ENCODE measurements at places on chromosomes 4 and X.
A peak's percentile ranks its signal among the peaks of the same experiment; 100 is the strongest.

GRCh38 chrX:518319-518718, 112.3 kb upstream of the SHOX start:
- no peak for DNase-seq

DNA sequence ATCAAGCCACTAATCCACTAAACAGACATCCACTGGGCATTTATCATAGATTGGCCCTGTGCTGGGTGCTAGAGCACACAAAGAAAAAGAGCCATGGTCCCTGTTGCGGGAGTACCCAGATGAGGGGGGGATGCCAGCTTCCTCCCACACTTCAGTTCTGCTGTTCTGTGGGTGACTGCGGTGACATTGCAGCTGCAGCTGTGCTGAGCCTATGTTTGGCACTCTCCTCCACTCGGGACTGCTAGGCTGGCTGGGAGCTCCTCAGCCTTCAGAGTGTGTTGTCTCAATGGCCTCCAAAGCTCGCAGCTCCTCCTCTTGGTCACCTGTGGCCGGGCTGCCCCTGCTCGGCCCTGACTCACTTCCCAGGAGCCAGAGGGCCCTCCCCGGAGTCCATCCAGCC, 173.2 kb downstream of the CLCN4 start:
- DNase-seq, result no peak

DNA sequence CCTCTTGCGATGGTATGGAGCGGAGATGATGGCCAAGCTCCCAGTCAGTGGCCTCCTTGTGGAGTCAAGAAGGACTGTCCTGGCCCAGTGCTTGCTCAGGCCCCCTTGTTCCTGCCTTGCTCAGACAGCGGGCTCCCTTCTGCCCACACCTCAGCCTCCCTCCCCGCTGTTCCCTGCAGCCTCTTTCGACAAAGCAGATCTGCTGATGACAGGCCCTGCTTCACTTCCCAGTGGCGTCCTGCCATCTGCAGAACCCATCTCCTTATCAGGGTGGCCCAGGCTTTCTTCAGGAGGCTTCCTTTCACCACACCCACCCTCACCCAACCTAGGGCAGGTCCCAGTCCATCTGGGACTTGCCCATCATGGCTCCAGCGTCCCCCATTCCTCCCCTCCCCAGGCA, 80.0 kb downstream of the CLDN34 start:
- no peak for DNase-seq

GRCh38 chr4:166064721-166065120, 191.7 kb downstream of the TLL1 start:
- no peak for DNase-seq

GRCh38 chrX:48998391-48998790, 3.7 kb downstream of the GRIPAP1 start:
- DNase-seq, result no peak

- no peak for DNase-seq
Measured at GRCh38 chrX:22247169-22247568, 25.5 kb upstream of the CBLL2 start.

GRCh38 chr4:154731756-154732155, 12.0 kb upstream of the LRAT start:
- DNase-seq, result no peak

GRCh38 chrX:33457102-33457501, 245.8 kb upstream of the DMD start:
- DNase-seq, result no peak

DNA sequence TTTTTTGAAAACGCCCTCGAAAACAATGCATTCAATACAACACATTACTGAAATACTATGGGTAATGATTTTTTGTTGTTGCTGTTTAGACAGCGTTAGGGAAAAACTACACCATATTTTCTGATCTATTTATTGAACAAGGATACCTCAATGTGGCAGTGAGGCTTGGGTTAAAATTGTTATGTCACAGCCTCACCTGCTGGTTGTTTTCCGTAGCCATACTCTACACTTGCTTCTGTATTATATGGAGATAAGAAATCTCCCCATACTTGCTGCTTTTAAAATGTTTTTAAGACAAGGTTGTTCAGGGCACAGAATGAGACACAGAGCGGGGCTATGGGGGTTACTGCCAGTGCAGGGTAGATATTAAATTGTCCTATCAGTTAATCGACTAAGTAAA, 221.6 kb upstream of the FTHL17 start:
- DNase-seq, result peak; percentile 12

DNA sequence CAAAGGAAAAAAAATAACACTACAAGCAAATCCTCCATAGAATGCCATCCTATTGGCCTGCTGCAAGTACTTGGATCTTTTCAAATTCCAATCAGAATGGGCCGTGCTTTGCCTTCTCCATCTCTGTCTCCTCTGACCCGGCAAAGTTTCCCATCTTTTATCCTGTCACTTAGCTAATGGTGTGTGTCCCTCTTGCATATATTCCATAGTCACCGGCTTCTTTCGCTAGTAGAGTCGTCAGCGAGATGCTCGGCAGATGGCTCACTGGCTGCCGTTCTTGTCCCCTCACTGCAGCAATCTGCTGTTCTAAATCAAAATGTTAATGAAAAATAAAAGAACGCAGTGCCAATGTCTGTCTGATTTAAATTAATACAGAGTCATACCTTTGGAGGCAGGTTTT, 22.1 kb downstream of the GRIA3 start:
- no peak for DNase-seq

- DNase-seq, result no peak
Measured at GRCh38 chrX:72057331-72057730, 74.4 kb downstream of the RTL5 start.

DNA sequence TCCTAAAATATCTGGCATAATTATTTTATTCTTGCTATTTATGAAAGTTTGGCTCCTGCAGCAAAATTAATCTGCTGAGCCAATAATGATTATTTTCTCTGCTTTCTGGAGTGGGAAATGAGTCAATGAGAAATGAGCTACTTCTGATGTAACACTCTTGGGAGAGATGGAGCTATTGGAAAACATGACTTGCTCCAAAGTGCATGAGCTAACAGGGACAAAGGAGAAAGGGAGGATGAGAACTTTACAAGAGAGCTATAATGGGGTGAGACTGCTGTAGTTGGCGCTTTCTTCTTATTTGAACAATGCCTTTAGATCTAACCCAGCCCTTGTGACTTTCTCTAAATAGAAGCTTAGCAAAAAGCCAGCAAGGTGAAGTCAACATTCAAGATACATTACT, 615.1 kb downstream of the ANKRD50 start:
- no peak for DNase-seq

- no peak for DNase-seq
Measured at GRCh38 chr4:124635331-124635730, 77.2 kb downstream of the ANKRD50 start.

GRCh38 chr4:52059372-52059771, 8.3 kb downstream of the SPATA18 start:
- no peak for DNase-seq

GRCh38 chrX:135973548-135974278, at the start of gene MMGT1:
TSS of gene MMGT1 (minus strand) at chrX:135973988. CDS start at chrX:135973675, 313 bp downstream.
- peak; percentile 89 for DNase-seq

DNA sequence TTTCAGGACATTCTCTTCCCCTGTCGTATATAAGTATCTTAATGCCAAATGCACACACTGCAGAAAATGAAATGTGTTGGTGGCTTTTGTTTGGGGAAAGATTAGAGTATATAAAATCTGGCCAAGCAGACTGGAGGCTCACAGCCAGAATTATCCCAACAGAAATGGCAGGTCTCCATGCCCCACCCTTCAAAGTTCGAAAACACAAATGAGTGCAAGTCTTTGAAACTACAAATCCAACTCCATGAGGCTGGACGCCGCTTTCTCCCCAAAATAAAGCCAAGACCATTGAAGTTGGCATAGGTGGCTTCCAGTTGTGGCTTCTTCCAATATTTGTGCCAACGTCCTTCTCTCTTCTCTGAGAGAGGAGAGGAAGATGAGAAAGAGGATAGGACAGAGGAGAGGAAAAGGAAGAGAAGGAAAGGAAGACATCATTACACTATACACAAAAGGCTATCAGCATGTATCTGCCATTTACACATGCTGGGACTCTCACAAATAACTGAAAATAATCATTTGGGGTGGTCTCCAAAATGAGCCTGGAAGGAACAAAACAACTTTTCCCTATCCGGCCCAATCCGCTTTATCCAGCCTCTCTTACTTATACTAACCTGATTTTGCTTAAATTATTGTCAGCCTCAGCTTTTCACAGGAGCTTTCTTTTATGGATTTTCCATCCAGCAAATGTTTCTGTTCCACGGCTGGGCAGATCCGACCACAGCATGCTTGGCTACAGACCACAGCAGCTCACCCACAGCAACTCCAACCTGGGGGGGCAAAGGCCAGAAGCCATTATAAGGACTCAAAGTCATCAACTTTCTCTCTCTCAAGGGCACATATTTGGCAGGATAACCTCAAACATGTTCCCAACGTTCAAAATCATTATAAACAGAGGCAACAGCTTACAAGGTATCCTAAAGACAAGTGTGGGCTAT, 71.7 kb downstream of the APBB2 start:
- DNase-seq, result no peak

- no peak for DNase-seq
Measured at GRCh38 chr4:81040012-81040659, 9.6 kb downstream of the BMP3 start.

DNA sequence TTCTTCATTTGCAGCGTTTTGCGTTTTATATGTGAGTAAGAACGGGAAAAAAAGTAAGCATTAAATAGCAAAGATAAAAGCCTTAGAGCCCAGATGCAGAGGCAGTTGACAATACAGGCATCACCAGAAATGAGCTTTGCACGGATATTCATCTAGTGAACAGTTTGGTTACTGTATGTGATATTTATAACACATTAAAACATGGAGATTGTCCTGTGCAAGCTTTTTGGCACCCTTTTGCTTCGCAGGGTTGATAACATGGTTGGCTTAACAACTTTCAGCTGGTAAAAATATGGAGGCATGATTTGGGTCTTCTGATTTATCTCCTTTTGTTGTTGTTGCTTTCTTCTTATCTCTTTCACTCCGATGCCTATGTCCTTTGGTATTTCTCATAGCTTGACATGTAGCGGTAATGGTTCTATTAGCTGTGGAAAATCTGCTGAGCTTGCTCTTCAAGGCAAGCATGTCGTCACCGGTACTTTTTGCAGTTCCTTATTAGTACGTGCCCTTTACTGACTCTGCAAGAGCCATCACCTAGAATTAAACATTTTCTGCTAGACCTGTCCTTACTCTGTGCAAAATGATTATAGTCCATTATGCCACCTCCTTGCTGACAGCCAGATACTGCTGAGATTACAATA, 102.9 kb downstream of the PCDH7 start:
- no peak for DNase-seq

DNA sequence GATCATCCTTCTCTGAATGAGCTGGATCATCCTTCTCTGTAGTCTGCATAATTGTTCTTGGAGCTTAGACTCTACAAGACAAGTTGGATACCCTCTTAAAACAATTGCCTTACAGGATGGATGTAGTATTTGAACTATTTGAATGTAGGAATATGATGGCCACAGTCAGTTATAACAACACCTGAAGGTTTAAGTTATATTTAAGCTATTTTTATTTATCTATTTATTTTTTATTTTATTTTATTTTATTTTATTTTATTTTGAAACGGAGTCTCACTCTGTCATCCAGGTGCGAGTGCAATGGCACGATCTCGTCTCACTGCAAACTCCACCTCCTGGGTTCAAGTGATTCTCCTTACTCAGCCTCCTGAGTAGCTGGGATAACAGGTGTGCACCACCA, 149.9 kb upstream of the SLIT2 start:
- no peak for DNase-seq

DNA sequence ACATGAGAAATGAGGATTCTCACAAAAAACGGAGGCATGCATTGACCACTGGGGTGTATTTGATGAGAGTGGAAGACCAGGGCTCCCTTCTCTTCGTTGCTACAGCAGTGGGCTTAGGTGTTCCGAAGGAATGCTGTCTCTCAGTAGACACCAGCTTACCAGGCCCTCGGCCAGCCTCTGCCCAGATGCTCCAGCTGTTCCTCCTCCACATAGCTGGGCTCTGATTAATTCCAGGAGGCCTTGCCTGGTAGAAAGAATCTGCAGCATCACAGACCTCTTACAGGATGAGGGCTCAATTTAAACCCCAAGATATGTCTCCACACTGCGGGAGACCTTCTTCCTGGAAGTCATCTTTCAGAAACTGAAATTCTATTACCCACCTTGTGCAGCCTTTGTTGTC, 346.6 kb upstream of the TENM3 start:
- DNase-seq, result no peak

DNA sequence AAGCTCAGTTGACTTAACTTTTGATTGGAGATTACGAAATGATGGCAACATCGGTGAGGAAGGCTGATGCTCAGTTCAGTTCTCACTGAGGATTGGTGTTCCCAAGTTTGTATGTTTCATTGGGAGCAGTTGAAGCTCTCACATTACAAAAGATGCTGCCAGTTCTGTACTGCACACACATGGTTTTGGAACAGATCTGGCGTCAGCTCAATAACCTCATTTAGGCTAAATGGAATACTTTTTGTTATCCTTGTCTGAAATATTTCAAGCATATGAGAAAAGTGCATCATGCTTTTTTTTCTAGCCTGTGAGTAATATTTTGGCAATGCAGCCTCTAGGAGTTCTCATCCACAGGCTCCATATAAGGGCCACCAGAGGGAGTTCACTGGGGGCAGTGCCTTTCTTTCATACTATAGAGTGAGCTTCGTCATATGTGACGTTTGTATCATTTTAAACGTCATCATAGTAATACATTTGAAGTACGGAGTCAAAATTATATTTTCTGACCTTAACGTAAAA, 4.1 kb downstream of the ENPEP start:
- no peak for DNase-seq

DNA sequence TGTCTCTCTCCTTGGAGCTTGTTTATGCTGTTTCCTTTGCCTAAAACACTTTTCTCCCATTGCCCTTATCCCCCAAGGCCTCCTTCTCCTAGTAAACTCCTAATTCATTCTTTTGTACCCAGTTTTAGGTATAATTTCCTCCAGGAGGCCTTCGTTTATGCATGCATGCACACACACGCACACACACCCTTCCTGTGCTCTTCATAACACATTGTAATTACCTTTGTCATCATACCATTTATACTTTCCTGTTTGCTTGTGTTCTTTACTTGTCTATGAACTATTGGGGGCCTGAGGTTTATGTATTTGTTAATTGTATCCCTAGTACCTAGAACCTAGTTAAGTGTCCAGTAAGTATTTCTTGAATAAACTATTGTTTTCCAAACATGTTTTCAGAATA, 45.5 kb downstream of the XIAP start:
- DNase-seq, result no peak

- DNase-seq, result no peak
Measured at GRCh38 chr4:12399781-12400180, 971.1 kb upstream of the HS3ST1 start.

DNA sequence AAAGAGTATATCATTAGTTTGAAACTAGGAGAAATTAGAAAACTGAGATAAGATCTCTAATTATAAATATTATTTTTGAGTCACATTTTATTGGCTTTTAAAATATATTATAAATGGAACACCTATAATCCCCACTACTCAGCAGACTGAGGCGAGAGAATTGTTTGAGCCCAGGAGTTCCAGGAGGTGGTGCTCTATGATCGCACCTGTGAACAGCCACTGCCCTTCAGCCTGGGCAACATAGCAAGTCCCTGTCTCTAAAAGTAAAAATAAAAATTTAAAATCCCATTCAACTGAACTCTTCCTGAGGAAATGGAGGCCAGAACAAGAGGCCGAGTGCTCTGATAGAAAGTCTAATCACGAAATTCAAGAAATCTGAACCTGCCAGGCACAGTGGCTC, 6.3 kb upstream of the C4orf36 start:
- DNase-seq, result no peak

All from GM10248 (cell line).